ENCODE measurements at places on chromosomes 3 and 15. TPM values are rescaled to one million over a fixed set of nuclear protein-coding genes. Genes with fewer than 3 reads are reported as not detected.

DNA sequence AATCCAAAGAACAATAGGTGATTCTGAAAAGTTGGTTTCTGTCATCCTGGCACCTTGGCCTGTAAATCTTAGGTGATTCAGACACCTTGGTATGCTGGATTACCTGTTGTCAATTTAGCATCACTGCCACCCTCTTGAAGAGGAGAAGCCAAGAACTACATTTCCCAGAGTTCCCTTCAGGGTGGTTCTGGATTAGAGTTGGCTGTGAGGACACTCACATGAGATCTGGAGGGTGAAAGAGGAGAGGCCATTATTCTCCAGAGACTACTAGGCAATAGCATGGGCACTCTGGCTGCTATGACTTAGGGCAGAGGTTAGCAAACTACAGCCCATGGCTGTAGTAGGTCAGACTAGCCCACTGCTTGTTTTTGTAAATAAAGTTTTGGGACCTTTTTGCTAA, 41.7 kb upstream of the CORO2B start:
- no peak overlapping the region for H3K27ac ChIP-seq
- H3K36me3 ChIP-seq, result no peaks in the 10 kb centered on the region
- H3K4me1 ChIP-seq, result no peaks in the 10 kb centered on the region
- peaks cover 42% of the 10 kb centered on the region for H3K27me3 ChIP-seq

- H3K27me3 ChIP-seq, result peaks cover 2% of the 10 kb centered on the region
- H3K27ac ChIP-seq, result no peak overlapping the region
- no peaks in the 10 kb centered on the region for H3K4me1 ChIP-seq
- no peaks in the 10 kb centered on the region for H3K36me3 ChIP-seq
These were observed 125.6 kb upstream of the CRBN start for GRCh38 chr3:3305084-3305483.

DNA sequence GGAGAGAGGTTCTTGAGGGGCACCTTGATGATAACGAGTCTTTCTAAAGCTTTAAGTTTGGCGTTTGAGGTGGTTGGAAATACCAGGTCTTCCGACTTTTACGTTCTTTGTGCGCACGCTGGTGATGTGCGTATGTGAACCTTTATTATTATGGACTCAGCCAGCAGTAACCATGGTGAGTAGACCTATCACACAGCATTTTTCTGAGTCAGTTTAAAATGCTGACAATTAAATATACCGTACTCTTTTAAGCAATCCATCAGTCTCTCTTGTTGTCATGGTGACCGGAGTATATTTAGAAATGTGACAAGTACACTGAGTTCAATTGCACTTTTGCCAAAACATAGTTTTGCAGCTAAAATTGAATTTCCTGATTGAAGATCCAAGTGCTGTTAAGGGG, 172.2 kb downstream of the LPP start:
- peaks cover 8% of the 10 kb centered on the region for H3K27me3 ChIP-seq
- H3K36me3 ChIP-seq, result peaks cover 19% of the 10 kb centered on the region
- no peak overlapping the region for H3K4me3 ChIP-seq
- no peak for DNase-seq
- peaks cover 53% of the 10 kb centered on the region for H3K4me1 ChIP-seq

GRCh38 chr15:49801796-49802195, 180.9 kb downstream of the DTWD1 start:
- H3K36me3 ChIP-seq, result no peaks in the 10 kb centered on the region
- H3K4me3 ChIP-seq, result no peak overlapping the region
- no peaks in the 10 kb centered on the region for H3K4me1 ChIP-seq
- peaks cover 3% of the 10 kb centered on the region for H3K27me3 ChIP-seq

DNA sequence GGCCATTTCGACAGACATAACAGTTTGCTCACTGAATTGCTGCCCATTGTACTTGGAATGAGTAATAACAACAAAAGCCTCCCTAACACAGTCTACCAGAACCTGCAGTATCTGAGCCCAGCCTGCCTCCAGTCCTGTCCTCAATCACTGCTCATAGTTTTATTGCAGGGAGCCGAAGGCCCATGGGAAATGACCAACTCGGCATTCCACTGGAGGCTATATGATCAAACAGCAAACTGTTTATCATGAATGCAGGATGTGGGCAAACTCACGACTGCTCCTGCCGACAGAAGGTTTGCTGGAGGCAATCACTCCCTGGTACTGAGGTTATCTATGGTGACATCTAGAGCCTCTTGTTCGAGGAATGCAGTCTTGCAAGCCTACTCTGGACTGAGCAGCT, 46.3 kb downstream of the LSM3 start:
- no peak for DNase-seq
- peaks cover 30% of the 10 kb centered on the region for H3K27me3 ChIP-seq
- no peak overlapping the region for H3K27ac ChIP-seq
- H3K36me3 ChIP-seq, result no peaks in the 10 kb centered on the region

- H3K36me3 ChIP-seq, result no peaks in the 10 kb centered on the region
- H3K4me1 ChIP-seq, result no peaks in the 10 kb centered on the region
- no peak overlapping the region for H3K4me3 ChIP-seq
- H3K27me3 ChIP-seq, result peaks cover 18% of the 10 kb centered on the region
- no peak overlapping the region for H3K27ac ChIP-seq
These were observed 76.2 kb downstream of the ITGB5 start for GRCh38 chr3:124810970-124811369.

DNA sequence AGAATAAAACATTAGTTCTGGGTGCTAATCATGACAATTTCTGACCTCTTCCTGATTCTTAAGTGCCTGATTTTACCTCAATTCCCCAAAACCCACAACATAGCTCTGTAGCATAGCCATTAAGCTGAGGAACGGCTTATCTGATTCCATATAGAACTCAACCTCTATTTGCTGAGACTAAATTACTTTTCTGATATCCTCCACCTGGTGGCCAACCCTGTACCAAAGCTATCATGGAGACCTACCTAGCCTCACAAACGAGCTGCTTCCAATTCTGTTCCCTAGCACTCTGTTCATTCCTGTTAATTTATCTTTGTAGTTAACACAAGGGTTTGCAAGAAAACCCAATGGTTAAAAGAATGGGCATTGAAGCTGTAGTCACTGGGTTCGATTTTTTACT, 245.2 kb downstream of the PLOD2 start:
- no peak for DNase-seq
- H3K36me3 ChIP-seq, result peaks cover 3% of the 10 kb centered on the region
- no peak overlapping the region for H3K27ac ChIP-seq
- no peaks in the 10 kb centered on the region for H3K27me3 ChIP-seq
- no peak overlapping the region for H3K4me3 ChIP-seq

Gene CAMP
- not detected for total RNA-seq

DNA sequence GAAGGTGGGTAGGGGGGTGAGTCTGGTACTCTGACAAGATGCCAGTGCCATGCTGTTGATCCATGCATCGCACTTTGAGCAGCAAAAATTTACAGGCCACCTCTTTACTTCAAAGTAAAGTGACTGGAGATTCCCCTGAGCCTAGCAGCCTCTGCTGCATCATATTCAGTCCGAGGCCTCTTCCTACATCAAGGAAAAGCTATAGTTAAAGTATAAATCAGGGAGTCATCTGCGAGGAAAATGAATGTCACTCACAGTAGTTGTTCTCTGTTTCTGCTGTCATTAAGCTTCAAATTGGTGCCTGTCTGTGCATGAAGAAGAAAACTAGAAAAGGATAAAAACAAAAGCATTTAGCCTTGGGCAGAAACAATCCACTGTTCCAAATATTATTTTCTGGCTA, 706.2 kb downstream of the TBL1XR1 start:
- H3K36me3 ChIP-seq, result no peaks in the 10 kb centered on the region
- no peak overlapping the region for H3K27ac ChIP-seq
- H3K4me3 ChIP-seq, result no peak overlapping the region

Gene ZNF660
- total RNA-seq, result not detected

Gene GXYLT2
- not detected for total RNA-seq

- no peak overlapping the region for H3K27ac ChIP-seq
- DNase-seq, result no peak
- H3K4me3 ChIP-seq, result no peak overlapping the region
- H3K27me3 ChIP-seq, result no peaks in the 10 kb centered on the region
- H3K4me1 ChIP-seq, result peaks cover 9% of the 10 kb centered on the region
These were observed 45.6 kb downstream of the MFSD1 start for GRCh38 chr3:158847452-158847821.

GRCh38 chr3:12946649-12947316, 105.4 kb upstream of the RPL32 start:
- no peaks in the 10 kb centered on the region for H3K27me3 ChIP-seq
- no peak overlapping the region for H3K27ac ChIP-seq
- peaks cover 40% of the 10 kb centered on the region for H3K4me1 ChIP-seq
- DNase-seq, result no peak

Data from activated CD4-positive, alpha-beta memory T cell treated with anti-CD3 and anti-CD28 coated beads, Interleukin-2, amount 10 ng/mL, durations not matched to agents 7 days and 5 days (primary cell).